ENCODE measurements at places on chromosomes 2 and 18. TPM values are rescaled to one million over a fixed set of nuclear protein-coding genes. Genes with fewer than 3 reads are reported as not detected.

ANTXR1 gene
- total RNA-seq = 86.4 TPM

SERPINB11 gene
- not detected for total RNA-seq

FAHD2B gene
- 3.8 TPM for total RNA-seq

TMEM198 gene
- 1.3 TPM for total RNA-seq

LYPD1 gene
- 21.7 TPM for total RNA-seq

SLC39A6 gene
- 101 TPM for total RNA-seq

RGPD3 gene
- total RNA-seq = 0.13 TPM

GPN1 gene
- total RNA-seq = 27.9 TPM

RSAD2 gene
- total RNA-seq = 0.40 TPM

EVX2 gene
- total RNA-seq = not detected

IL1RN gene
- not detected for total RNA-seq

FBXO48 gene
- 0.19 TPM for total RNA-seq

RAB10 gene
- 304 TPM for total RNA-seq

C1QL2 gene
- not detected for total RNA-seq

IL1RL2 gene
- 2.2 TPM for total RNA-seq

UPP2 gene
- not detected for total RNA-seq

TBR1 gene
- total RNA-seq = not detected

RASGRP3 gene
- total RNA-seq = 2.5 TPM

EMX1 gene
- not detected for total RNA-seq

TFCP2L1 gene
- total RNA-seq = 0.26 TPM

LBH gene
- 31.3 TPM for total RNA-seq

PLCD4 gene
- 4.0 TPM for total RNA-seq

WDR12 gene
- total RNA-seq = 27.6 TPM

MYCN gene
- total RNA-seq = not detected

ANKRD29 gene
- total RNA-seq = 4.9 TPM

TMEM247 gene
- total RNA-seq = not detected

REG1B gene
- not detected for total RNA-seq

LAMA1 gene
- total RNA-seq = 0.92 TPM

HOXD1 gene
- not detected for total RNA-seq

ABCB11 gene
- total RNA-seq = not detected

ARHGEF33 gene
- total RNA-seq = 0.40 TPM

SP3 gene
- 85.9 TPM for total RNA-seq

CKAP2L gene
- total RNA-seq = 9.1 TPM

PLA2R1 gene
- total RNA-seq = 50.0 TPM

IHH gene
- total RNA-seq = under 0.01 TPM

CREG2 gene
- 0.37 TPM for total RNA-seq

DLGAP1 gene
- total RNA-seq = 2.4 TPM

CROCC2 gene
- under 0.01 TPM for total RNA-seq

SOWAHC gene
- 18.4 TPM for total RNA-seq

FAM117B gene
- total RNA-seq = 1.5 TPM
